ENCODE measurements at places on chromosomes 16 and 17.
A peak's percentile ranks its signal among the peaks of the same experiment; 100 is the strongest.

DNA sequence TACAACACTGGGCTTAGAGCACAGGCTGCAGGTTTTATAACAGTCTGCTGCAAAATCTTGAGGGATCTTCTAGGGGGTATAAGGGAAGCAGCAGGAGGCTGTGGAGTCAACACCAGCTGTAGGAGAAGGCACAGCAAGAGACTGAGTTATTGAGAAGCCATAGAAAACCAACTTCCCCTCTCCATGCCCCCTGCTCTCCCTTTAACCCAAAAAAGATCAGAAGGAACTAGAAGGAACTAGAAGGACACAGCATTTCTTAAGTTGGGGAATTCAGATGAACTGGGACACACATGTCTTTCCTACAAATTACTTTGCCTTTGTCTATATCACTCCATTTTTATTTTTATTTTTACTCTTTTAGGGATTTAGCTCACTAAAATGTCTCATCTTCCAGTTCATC, 6.2 kb upstream of the CCL18 start:
- DNase-seq, result no peak

DNA sequence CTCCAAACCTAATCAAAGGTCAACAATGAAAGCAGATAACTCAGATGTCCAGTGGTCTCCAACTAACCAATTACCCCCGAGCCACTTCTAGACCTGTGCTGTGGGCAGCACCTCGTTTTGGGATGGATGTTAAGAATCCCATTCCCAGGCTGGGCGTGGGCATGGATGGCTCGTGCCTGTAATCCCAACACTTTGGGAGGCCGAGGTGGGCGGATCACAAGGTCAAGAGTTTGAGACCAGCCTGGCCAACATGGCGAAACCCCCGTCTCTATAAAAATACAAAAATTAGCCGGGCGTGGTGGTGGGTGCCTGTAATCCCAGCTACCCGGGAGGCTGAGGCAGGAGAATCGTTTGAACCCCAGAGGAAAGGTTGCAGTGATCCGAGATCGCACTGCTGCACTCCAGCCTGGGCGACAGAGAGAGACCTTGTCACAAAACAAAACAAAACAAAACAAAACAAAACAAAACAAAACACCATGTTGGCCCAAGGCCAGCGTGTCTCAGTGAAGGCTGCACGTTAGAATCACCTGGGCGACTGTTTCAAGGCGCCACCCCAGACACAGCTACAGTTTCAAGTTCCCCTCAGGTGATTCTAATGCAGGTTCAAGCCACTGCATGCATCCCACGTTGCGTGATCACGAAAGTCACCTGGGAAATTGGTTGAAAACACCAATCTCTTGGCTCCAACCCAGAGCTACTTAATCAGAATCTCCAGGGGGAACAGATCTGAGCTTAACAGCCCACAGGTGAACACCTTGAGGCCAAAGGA, 21.3 kb downstream of the COX4I1 start:
- DNase-seq, result no peak

DNA sequence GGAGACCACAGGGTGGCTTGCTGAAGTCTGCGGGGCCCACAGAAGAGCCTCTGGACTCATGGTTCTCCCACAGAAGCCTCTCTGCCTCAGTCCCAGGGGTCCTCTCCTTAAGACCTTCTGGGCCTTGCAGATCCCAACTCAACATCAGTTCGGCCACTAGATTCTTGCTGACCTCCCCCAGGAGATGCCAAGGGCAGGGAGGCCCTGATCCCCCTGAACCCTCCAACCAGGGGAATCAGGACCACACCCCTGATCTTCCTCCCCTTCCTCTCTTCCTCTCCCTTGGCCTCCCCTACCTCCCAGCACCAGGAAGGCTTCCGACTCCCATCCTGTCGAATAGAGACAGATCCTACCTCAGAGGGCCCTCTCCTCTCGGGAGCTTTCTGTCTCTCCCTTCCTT, 53.4 kb downstream of the NOS2 start:
- DNase-seq, result no peak

DNA sequence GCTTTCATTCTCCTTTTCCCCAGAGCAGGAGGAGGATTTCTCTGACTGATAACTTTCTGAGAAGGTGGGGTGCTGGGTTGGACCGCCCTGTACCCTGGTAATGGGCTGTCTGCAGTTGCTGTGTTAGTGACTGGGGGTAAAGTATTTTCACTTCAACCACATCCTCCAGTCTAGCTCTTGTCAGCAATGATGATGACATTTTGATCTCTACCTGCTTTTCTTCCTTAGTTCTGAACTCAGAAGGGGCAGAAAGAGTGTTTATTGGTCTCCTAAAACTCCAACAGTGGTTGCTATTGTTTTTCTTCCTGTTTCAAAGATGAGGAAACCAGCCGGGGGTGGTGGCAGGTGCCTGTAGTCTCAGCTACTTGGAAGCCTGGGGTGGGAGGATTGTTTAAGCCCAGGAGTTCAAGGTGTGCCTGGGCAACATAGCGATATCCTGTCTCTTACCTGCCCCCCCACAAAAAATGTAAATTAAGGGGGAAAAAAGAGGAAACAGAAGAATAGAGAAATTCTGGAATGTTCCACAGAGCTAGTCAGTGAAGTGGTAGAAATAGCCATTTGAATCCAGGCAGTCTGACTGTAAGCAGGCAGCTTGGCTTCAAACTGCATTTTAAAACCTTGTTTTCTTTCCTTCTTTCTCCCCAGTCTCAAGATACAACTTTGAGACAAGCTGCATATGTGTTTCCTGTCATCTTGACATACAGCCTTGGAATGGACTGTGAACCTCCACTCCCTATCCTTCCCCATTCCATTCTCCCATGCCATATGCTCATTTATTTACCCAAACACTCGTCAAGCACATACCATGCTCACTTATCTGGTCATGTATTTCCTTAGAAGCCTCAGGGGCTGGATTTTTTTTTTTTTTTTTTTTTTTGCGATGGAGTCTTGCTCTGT, 3.3 kb upstream of the N4BP1 start:
- peak; percentile 85 for DNase-seq

DNA sequence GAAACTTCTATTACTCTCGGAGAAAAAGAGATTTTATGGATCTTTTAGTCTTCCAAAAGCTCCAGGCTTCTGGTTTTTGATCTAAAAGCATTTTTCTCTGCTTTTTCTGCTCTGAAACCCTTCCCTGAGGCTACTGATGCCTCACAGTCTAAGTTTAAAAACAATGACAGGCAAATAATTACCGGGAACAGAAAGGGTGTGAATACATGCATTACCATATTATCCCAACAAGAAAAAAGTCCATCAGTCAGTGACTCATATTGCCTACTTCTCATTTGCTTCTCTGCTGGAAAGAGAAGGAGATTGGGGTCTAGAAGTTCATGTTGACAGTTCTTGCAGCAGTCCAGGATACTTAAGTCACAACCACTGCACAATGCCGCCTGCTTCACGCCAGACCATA, 482.9 kb upstream of the C16orf82 start:
- DNase-seq, result no peak

- no peak for DNase-seq
Observed at GRCh38 chr16:19386525-19386924, 31.2 kb upstream of the TMC5 start.

GRCh38 chr17:66855204-66855603, 20.3 kb downstream of the CACNG5 start:
- no peak for DNase-seq

DNA sequence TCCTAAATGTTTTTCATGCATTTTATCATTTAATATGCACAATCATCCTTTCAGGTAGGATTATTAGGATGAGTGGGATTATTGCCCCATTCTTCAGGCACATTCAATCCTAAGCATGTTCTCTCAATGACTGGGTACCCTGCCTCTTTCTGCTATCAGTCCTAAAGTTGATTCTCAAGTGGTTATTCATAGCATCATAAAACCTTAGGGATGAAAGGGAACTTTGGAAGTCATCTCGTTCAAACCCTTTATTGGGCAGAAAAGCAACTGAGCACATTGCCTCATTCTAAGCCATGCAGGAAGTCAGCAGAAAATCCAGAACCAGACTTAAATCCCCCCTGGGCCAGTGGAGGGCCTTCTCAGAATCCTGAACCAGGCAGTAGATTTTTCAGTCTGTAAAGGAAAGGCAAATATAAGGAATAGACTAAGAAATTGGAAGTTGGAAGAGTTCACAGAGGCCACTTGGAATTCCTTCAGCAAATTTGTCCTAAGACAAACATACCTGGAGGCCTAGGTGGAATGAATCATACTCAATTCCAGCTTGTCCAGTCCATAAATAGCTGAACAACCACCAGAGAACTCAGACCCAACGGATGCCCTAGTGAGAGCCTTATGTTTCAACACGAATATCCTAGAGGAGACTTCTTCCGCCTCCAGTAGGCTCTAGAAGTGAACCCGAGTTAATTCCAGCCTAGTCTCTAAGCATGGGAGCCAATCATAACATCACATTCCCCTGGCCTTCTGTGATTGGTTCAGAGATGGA, 62.7 kb downstream of the IRX6 start:
- DNase-seq, result no peak

DNA sequence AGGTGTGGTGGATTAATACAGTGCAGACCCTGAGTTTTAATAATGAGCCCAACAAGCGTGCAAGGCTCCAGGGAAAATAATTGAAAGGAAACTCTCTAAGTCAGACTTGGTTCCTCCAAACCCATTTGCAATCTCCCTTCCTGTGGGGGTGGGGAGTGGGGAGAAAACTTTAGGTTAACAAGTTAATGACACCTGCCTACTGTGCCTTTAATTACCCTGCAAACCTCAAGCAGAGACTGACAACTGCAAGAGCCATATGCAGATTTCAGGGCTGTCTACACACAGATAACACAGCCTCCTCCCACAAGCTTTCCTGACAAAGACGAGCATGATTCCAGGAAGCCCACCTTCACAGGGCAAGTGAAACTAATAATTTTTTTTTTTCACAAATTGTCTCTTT, 359.3 kb downstream of the HS3ST4 start:
- no peak for DNase-seq

DNA sequence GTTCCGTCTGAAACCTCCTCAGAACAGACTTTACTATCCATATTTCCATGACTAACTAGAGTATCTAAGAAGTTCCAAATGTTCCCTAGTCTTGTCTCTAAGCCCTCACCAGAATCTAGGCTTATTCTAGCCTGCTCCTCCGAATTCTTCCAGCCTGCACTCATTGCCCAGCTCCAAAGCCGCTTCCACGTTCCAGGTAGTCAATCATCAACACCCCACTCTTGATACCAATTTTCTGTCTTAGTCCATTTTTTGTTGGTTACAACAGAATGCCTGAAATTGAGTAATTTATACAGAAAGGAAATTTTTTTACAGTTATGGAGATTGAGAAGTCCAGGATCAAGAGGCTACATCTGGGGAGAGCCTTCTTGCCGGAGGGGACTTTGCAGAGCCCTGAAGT, 21.1 kb downstream of the SLC38A8 start:
- no peak for DNase-seq

DNA sequence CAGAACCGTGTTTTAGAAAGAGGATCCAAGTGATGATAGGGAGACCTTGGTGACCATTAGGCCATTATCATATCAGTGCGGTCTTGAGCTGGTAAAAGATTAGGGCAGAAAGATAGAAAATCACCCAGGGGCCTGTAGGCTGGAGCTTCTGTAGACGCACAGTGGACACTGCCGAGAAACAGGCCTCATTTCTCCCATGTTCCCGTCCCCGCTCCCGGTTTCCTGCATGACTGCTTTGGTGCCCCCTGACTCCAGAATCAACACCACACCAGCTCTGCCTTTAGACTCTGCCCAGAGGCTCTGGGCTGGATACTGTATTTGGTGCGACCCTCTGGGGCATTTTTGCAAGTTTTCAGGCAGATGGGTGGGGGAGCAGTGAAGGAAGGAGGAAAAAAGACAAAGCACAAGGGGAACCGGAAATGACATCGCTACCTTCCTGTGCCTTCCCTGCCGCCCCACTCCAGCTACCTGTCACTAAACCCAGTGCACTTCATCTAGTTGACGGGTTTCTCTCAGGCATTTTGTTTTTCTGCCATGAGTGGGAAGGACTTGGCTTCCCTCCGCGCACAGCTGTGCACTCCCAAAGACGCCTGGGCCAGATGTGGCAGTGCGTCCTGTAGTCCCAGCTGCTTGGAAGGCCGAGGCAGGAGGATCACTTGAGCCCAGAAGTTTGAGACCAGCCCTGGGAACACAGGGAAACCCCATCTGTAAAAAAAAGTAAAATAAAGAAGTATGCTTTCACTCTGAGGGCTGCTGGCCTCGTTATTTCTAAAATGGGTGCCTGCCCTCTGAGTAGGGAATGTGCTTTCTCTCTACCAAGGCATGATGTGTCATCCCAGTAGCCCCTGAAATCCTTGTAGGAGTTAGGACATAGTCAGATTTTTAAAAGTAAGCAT, 214.1 kb downstream of the RPTOR start:
- DNase-seq, result no peak

DNA sequence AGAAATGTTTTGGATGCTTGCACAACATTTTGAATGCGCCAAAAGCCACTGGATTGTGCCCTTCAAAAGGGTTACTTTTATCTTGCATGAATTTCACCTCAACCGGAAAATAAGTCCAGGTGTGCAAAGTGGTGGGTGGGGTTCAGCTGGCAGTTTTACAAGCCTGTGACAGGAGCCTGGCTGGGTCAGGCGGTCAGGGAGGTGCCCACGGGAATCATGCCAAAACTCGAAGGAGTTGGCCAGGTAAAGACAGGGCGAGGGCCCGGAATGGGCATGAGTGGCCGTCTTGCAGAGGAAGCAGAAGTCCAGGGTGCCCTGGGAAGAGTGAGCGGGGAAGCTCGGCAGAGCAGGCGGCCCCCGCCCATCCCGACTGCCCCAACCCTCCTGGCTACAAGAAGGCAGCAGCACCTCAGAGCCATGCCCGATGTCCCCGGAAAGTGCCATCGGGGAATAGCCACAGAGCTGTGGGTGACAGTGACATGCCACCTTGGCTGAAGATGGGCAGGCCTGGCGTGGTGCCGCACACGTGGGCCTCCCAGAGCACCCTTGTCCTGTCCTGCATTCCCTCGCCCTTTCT, 19.1 kb upstream of the CACNG1 start:
- DNase-seq, result no peak

DNA sequence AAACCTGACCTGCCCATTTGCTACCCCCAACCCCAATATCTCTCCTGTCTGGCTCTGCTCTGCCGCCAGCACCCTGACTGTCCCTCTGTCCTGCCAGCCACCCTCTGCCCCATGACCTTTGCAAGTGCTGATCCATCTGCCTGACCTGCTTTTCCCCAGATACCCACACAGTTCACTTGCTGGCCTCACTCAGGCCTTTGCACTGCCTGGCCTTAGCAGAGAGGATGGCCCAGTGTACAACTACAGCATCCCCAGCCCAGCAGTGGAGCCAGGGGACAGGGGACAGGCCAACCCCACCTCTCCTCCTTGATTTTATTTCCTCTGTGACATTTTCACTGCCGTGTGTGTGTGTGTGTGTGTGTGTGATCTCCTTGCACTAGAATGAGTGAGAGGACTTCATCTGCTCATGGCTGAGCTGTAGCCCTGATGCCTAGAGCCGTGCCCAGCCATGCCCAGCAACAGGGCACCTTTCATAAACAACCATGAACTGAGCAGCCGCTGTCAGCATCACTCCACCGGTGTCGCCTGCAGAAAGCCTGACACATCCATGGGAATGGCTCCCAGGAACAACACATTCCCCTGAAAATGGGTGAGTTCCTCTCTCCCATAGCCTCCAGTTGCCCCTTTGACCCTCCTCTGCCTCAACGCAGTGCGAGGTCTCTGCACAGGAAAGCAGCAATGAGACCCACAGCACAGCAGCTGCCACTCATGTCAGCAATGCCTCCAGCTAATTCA, 36.0 kb upstream of the RBFOX3 start:
- no peak for DNase-seq
